ENCODE measurements at places on chromosomes 7 and 10. TPM values are rescaled to one million over a fixed set of nuclear protein-coding genes. Genes with fewer than 3 reads are reported as not detected.
A peak's percentile ranks its signal among the peaks of the same experiment; 100 is the strongest.

DNA sequence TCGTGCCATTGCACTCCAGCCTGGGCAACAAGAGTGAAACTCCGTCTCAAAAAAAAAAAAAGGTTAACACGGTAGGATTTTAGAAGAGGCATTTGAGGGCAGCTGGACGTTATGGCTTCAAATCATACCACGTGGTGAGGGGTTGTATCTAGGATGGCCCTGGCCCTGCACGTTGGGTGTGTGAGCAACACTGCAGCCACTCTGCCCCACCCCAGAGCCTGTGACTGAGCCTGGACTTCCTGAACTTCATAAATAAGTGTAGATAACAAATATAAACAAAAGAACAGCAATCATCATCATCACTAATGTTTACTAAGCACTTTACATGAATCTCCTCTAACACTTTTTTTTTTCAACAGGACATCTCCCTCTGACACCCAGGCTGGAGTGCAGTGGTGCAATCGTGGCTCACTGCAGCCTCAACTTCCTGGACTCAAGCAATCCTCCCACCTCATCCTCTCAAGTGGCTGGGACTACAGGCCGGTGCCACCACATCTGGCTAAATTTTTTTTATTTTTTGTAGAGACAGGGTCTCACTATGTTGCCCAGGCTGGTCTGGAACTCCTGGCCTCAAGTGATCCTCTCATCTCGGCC lies 169.5 kb upstream of the FRMD4A start:
- no peak for DNase-seq

- no peak for DNase-seq
Measured at GRCh38 chr7:69817841-69818635, 219.8 kb downstream of the AUTS2 start.

DNA sequence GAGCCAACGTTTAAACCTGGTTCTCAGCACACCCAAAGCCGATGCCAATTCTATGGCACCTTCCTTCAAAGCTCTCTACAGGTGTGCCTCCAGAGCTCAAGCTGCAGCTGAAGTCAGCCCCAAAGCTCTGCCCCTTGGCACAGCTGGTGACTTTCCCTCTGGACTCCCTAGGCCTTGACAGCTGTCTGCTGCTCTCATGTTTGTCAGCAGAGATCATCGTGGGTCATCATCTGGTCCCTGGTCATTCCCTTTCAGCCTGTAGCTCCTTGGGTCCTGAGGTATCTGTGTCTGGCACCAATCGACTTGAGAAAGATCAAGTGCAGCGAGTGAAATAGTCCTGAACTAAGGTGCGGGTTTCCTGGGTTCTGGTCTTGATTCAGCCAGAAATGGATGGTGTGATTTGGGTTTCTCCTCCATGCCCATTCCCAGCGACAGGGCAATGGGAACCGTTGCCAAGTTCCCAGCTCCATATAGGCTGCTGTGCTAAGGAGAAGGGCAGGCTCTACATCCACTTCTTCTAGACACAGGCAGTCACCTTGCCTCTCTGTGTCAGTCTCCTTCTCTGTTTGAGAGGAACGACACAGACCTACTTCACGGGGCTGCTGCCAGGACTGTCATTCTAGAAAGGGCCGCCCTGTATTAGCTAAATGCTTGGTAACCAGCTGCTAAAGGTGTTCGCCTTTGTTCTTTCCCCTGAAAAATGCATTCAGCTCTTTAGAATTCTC lies 3.6 kb downstream of the PKD1L1 start:
- DNase-seq, result no peak

- DNase-seq, result no peak
Measured at GRCh38 chr7:47347816-47348385, 234.0 kb downstream of the TNS3 start.

DNA sequence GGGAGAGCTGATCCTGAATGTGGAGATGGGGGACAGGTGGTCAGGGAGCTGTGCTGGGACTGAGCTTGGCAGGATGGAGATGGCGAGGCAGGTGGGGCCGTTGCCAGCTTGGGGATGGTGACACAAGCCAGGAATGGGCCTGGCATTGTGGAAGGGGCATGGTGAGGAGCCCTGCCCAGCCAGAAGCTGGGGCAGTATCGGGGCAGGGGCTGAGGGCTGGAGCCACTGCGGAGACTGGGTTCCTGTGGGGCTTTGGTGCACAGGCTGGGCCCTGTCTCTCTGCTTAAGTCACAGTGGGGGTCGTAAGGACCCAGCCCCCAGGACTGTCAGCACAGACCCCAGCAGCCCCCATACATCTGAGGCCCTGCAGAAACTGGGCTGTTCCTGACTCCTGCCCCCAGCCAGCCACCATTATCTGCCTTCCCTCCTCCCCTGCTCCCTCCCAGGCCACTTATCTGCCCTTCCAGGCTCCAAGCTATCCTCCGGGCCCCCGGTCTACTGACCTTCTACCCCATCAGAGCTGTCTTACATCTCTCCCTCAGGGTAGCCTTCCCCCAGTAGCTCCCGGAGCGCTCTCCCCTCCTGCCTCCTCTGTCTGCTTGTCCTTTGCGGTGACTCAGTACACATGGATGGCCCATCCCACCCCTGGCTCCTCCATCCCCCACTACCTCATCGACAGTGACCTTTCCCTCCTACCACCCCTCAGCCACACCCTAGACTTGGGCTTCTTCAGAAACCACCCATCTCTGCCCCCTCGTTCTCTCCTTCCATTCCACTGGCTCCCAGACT lies 44.2 kb downstream of the PPIF start:
- no peak for DNase-seq

DNA sequence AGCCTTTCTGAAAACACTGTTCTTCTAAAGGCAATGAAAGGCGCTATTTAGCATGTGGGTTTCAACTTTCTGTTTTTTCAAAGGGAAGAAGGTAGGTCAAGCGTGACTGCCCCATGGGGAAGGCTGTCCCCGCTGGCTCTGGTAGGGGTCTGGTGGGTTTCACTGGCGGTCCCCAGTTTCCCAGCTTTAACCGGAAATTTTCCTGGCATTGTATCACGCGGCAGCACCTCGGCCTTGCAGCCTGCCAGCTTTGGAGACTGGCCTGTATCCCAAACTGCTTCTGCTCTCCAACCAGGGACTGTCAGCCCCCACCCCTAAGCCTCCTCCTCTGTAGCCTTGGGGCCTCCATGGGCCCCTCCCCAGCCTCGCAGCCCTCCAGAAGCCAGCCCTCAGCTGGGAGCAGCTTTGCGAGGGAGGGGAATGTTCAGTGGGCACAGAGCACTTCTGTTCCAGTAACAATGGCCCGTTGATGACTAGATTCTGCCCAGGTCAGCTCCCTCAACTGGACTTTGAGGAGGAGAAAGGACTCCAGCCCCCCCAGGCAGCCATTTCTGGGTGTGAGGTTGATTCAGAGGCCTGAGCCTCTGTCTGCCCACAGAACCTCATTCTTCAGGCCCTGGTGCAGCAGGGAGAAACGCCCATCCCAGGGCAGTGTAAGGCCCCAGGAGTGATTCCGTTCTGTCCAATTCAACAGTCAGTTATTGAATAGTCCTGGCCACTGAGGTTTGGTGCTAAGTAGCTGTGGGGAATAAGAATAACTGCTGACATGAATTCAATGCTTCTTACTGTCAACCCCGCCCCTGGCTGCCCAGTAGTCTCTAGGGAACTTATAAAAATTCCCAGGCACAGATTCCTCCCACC lies 17.1 kb downstream of the CHST3 start:
- peak; percentile 42 for DNase-seq

- no peak for DNase-seq
Measured at GRCh38 chr7:69654849-69655707, 56.8 kb downstream of the AUTS2 start.

DNA sequence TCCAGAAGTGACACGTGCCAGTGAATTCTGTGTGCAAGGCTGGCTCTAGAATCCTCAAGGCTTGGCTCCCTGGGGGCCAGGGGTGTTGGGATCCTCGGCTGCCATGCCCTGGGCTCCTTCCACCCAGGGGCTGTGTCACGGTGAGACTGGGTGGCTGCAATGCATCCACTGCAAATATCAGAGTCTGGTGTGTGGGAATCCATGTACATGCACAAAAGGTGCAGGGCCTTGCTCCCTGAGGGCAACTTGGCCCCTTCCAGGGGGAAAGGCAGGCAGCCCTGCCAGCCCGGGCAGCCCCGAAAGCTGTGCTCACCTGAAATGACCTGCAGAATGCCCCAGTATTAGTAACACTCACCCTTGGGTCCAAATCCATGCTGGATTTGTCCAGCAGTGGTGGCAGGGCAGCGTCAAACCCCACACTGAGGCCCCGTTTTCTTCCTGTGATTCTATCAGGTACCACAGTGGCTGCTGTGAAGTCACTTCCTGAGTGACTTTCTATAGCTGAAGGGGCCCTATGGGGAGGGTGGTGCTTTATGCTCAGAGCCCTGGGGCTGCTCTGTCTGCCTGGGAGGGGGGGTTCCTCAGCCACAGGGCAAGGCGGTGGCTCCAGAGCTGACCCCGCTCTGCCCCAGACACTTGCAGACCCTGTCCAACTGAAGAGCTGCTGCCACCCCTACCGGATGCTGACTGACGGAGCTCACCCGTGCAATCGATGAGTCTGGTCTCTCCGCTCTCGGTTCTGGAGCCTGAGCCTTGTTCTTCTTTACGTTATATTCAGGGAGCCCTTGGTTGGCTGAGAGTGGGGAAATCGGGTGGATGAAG lies 317.7 kb downstream of the GLRX3 start:
- DNase-seq, result no peak

DNA sequence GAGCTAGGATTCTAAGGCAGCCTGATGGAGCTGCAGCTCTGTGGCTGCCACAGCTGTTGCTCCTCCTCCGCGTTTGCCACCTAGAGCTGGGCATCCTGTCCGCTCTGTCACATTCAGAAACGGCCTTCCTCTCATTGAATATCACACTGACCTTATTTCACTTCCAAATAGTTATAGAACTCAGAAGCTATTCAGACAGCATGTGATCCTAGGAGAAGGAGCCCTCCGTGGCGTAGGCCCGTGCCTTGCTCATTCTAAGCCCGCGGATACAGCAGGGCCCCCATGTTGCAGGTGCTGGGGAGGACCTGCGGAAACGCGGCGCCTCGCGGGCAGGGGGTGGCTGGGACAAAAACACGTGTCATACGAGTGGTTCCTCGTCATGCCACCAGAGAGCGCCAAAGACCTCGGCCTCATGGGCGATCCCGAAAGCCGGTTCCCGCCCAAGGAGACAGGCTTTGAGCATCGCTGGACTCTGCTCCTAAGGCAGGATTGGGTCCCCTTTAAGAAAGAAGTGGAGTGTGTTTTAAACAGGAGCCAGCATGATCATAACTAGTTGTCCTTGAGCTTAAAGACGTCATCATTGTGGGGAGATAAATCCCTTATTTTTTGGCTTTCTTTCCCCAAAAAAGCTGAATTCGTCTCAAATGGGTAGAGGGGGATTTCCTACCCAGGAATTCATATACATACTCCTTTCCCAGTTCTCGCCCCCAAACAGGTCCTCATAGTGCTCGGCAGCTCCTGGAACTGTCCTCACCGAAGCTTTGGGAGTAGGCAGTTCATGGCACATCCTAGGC lies 17.9 kb upstream of the FIGNL1 start:
- peak; percentile 91 for DNase-seq

- peak; percentile 84 for DNase-seq
Measured at GRCh38 chr10:29881336-29881771, 178.0 kb downstream of the JCAD start.

GRCh38 chr10:112173206-112173605 lies 10.4 kb downstream of the GPAM start:
- DNase-seq, result no peak

GRCh38 chr10:4807761-4808507 lies 18.1 kb upstream of the AKR1E2 start:
- no peak for DNase-seq

DNA sequence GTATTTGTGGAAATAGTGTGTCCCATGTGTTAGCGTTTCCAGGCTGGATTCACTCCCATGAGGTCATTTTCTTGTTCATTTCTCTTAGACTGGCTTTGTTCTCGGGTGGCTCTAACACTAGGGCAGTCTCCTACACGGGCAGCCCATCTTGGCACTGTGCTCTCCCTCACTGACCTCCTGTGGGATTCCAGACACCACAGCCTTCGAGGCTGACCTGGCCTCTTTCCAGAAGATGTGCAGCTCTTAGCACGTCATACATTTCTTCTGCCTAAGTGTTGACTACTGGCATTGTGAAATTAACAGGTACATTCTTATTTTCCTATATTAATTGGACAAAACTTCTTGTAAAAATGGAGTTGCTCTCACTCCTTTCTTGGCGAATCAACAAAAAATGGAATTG lies 72.8 kb downstream of the INSYN2A start:
- DNase-seq, result no peak

GRCh38 chr10:49008505-49009198 lies 69.0 kb upstream of the LRRC18 start:
- peak; percentile 48 for DNase-seq

GRCh38 chr10:131758062-131758938 lies 142.5 kb upstream of the PPP2R2D start:
- DNase-seq, result no peak

DNA sequence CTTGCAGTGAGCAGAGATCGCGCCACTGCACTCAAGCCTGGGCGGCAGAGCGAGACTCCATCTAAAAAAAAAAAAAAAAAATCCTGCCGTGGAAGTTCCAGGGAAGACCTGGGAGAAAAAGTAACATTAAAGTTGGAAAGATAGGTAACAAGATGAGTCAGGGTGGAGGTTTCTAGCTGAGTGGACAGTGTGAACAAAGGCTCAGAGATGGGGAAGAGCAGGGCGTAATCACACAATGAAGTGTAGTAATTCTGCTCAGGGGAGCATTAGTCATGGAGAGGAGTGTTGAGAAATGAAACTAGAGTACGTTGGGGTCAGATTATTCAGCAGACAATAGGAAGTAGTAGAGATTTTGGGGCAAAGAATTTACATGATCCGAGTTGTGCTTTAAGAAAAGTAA lies 21.6 kb upstream of the WASL start:
- DNase-seq, result no peak

DNA sequence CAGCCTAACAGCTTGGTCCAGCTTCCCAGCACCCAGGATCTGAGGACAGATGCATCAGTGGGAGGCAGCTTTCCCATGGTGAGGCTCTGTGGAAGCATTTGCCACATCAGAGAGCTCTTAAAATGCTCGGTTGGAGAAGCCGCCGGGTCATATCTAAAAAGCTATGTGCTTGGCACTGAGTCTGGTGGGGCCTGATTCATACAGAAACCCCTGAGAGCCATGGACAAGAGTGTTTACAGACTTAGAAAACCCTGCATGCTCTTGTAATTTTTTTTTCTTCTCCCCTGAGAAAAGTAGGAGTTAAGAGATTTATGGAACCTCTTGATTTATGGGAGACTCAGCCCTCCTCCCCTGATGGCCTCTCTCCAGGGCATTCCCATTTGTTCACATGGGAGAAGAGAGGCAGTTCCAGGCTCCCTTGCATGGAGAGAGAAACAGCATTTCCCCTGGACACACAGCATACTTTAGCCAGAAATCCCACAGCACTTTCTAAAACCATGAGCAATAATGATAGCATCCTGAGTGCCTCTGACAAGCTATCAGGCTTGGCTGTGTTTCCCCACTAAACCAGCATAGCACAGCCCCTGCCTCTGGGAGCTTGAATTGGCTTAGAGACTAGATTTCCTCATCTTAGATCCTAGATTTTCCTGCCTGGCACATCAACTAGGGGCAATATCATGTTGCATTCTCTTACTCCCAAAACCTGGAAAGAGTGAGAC lies 322.1 kb upstream of the AUTS2 start:
- DNase-seq, result peak; percentile 56

GRCh38 chr7:42262964-42263363 lies 26.0 kb upstream of the GLI3 start:
- DNase-seq, result peak; percentile 18

Gene PALD1
- polyA plus RNA-seq, result 2.8 TPM

Gene FXYD4
- not detected for polyA plus RNA-seq

Gene TMEM139
- 10.9 TPM for polyA plus RNA-seq

Gene ASAH2
- 0.43 TPM for polyA plus RNA-seq

Gene UPK3B
- polyA plus RNA-seq, result 0.23 TPM

Gene SFRP5
- 110 TPM for polyA plus RNA-seq

Gene FGFR2
- polyA plus RNA-seq, result 16.5 TPM

Gene PRLHR
- polyA plus RNA-seq, result not detected
